Neural progenitor cell (in vitro differentiated cells): ENCODE measurements at places on chromosomes 5 and 9.

DNA sequence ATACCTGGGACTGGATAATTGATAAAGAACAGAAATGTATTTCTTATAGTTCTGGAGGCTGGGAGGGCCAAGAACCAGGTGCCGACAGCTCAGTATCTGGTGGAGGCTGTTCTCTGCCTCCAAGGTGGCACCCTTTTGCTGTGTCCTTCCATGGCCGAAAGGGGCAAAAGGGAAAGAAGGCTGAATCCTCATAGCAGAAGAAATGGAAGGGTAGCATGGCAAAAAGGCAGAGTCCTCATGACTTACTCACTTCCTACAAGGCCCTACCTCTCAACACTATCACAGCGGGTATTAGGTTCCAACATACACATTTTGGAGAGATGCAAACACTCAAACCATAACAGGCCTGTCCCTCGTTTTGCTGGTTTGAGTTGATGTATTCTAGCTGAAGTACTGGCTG lies 25.1 kb upstream of the MED10 start:
- no peak for DNase-seq

DNA sequence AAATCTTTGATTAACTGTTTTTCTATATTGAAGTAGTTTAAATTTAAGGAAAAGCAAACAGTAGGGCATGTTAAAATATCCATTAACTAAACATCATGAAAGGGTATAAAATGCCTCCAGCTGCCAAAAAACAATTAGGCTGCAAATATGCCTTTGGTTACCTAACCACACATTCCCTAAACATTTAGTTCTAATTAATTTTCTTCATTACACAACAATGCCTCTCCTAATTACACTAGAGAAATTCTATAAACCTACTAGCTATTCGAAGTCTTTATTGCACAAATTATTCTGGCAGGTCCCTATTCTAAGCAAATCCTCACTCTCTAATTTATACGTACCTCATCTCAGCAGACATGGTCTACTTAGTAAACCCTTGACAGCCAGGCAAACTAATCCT lies 37.4 kb downstream of the MAT2B start:
- DNase-seq = no peak

GRCh38 chr5:94524841-94525697 lies 93.3 kb downstream of the KIAA0825 start:
- DNase-seq = peak; percentile 60

GRCh38 chr9:32566770-32567169 lies 6.2 kb downstream of the NDUFB6 start:
- DNase-seq = no peak

GRCh38 chr5:125974679-125975078 lies 448.5 kb upstream of the GRAMD2B start:
- DNase-seq = no peak

DNA sequence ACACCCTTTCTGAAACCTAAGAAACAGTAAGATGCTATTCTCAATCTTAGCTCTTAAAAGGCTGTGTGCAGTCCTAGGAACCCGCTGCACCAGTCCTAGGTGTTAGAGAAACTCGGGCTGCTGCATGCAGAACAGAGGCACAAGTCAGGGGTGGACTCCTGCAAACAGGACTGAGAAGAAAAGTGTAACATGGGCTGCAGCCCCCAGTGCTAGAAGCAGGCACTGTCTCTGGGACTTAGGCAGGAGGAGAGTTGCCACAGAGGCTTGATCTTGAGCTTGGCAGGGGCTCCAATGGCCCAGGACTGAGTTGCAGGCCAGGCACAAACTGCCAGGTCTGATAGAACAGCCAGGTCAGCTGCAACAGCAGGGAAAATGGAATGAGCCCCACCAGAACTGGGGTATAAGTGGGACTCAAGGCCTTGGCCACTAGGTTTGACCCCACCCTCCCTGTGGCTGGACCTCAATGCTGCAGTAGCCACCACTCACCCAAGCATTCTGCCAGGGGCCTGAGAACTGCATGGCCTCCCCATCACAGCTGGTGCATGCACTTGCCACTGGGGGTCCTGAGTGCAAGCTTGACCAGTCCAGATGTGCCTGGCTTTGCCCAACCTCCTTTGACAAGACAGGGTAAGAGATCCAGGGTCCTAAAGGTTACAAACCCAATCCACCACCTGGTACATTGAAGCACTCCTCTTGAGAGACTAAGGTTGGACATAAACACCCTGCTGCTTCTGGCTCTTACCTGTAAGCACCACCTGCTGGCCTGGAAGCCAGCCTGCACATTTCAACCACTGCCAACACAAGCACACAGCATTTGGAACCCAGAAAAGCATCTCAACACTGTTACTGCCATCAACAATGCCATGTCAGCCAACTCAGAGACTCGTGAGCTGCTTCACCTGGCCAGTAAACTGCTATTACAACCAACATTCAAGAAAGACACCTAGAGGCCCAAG lies 103.3 kb downstream of the FBXL17 start:
- DNase-seq = peak; percentile 6

DNA sequence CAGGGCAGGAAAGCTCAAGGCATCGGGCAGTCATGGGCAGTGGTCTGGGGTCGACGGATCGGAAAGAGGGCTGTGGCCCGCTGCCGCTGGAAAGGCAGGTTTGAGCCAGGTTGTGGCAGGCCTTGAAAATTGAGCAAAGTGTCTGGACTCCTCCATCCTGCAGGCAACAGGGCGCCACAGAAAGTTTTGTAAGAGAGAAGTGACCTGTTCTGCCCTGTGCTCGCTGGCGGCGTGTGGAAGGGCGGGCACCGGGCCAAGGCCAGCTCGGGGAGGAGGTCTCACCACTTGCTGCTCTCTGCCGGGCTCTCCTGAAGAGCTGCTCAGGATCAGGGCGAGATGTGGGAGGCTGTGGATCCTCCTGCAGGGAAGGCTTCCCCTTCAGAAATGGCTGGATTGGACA lies 41.4 kb upstream of the FAT2 start:
- DNase-seq = no peak

- DNase-seq = no peak
Observed at GRCh38 chr5:35473589-35473988, 144.1 kb upstream of the SPEF2 start.

DNA sequence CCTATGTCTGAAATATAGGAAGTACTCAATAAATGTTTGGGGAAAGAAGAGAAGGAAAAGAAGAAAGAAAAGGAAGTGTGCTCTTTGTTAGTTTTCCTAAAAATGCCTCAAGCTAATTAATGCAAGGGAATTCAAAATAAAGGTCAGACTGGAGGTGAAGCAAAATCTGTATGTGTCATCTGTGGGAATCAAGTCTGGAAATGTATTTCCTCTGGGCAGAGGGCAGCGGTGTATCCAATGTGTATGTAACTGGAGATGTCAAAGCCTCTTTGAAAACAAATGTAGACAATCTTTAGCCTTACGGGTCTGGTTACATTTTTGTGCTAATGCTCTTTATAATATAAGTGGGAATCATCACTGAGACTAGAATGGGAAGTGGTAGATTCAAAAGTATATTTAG lies 471.4 kb downstream of the MAN2A1 start:
- DNase-seq = no peak

DNA sequence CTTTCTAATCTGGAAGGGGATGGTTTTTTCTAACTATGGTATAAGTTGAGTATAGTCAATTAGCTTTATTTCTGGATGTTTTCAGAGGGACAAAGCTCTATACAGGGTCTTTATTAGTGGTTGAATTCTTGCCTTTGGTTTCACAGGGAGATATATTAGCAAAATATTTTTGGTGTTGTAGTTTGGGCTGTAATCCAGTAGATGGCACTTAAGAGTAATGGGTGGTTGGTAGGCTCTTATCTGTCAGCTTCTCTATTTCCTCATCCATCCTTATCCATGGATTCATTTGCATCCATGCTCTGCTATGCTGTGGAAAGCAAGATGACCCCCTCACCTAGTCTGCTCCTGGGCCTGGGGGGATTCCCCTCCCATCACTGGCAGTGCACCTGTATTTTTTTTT lies 363.6 kb upstream of the CYLC2 start:
- DNase-seq = no peak

GRCh38 chr5:153081385-153081784 lies 409.1 kb upstream of the GRIA1 start:
- DNase-seq = no peak

- DNase-seq = no peak
Observed at GRCh38 chr9:121333950-121334773, 35.9 kb downstream of the STOM start.

GRCh38 chr5:137596941-137597340 lies 97.8 kb upstream of the SPOCK1 start:
- no peak for DNase-seq

GRCh38 chr9:132572921-132573320 lies 9.5 kb upstream of the BARHL1 start:
- no peak for DNase-seq

DNA sequence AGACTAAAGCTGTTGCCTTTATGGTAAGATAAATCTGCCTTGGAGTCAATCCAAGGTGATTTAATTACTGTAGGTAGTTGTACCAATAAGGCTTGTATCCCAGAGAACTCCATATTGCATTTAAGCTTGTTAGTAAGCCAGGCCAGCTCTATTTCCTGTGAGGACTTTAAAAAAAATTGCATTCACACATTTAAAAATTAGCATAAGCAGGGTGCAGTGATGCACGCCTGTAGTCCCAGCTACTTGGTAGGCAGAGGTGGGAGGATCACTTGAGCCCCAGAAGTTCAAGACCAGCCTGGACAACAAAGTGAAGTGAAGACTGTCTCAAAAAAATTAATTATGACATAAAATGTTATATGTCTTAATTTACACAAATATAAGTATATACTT lies 28.7 kb upstream of the ABL1 start:
- DNase-seq = no peak

DNA sequence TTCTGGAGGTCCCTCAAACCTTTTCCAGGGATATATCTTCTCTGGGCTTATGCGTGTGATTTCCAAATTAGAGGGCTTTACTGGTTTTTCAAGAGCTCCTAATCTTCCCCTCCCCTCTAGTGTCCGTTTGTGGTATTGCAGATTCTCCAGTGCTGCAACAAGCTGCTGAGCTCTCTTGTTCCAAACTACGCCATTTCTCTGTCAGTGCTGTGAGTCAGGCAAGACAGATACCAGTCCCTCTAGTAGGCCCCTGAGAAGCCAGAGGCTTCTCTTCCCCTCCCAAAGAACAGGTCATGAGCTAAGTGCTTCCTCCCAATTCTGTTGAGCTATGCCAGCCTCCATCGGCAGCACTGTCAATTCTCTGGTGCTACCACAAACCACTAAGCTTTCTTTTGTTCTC lies 149.5 kb downstream of the FANCC start:
- peak; percentile 85 for DNase-seq

GRCh38 chr9:99977033-99977792 lies 70.8 kb downstream of the STX17 start:
- DNase-seq = no peak

GRCh38 chr9:36443581-36443980 lies 43.5 kb upstream of the RNF38 start:
- DNase-seq = no peak

DNA sequence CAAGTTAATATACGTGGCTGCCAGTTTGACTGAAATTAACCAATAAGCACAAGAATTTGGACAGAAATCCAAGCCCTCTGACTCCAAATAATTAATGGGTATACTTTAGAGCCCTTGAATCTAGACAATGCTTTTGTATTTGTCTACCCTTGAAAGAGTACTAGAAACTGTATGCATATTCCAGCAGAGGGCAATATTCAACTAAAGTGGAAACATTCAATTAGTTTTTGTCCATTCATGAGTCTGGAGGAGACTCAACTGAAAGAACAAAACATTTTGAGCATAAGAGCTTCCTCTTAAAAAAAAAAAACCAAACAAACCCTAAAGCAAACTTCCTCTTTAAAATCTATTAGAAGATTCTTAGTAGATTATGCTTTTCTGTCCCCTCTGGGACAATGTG lies 157.8 kb downstream of the ARHGEF28 start:
- no peak for DNase-seq

- no peak for DNase-seq
Observed at GRCh38 chr5:68922172-68922987, 171.4 kb upstream of the SLC30A5 start.

DNA sequence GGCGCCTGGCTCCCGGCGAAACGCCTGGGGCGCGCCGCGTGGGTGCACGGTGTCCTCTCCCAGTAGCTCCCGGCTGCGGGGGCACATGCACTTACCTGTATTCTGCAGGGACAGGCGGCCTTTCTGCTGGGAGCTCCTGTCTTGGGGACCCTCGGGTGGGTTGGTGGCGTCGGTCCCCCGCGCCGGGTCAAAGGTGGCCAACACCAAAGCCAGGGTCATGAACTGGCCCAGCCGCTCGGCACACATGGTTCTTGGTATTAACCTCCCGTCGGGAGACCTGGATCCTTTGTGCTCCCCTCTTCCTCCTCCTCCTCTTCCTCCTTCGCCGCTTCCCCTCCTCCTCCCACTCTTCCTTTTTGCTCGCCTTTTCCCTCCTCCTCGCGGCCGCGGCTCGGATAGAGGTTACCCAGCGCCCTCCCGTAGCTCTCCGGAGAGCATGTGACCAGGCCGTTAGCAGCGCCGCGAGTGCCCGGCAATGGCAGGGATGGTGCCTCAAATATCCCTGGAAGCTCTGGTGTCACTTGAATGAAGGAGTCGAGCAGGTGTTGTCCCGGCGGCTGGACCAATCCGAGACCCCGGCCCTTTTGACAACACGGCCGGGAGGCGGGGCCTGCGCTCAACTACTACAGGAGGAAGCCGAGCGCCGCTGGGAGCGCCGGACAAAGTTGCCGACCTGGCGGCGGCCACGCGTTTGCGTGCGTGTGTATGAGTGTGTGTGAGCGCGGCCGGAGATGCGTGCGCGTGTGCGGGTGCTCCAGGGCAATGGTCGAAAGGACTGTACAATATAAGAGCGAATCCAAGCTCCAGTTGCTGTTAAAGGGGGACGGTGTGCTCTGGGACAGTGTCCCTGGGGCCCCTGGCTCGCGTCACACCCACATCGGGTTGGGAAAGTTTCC lies at the start of gene STC2:
TSS of gene STC2 (minus strand) at position 467 of the 896 bp plus-strand sequence. CDS start at position 246, 221 bp downstream.
- peak; percentile 98 for DNase-seq

DNA sequence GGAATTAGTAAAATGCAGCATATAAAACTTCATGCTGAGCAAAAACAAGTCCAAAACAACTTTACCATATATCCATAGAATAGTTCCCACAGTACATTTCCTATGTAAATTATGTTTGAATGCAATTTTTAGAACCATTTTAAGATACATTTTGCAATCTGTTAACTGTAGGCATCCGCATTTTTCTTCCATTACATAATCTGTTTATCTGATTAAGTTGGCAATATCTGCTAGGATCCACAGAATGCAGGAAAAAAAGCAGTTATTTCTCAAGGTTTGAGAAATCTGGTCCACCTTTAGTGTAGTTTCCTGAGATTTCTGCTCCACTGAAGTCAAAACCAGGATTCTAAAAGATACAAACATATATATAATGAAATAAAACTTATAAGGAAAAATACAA lies 6.2 kb downstream of the NUDCD2 start:
- no peak for DNase-seq

- DNase-seq = no peak
Observed at GRCh38 chr5:170021506-170021905, 41.2 kb upstream of the INSYN2B start.

- DNase-seq = no peak
Observed at GRCh38 chr5:17839848-17840247, 205.6 kb downstream of the TAF11L14 start.

DNA sequence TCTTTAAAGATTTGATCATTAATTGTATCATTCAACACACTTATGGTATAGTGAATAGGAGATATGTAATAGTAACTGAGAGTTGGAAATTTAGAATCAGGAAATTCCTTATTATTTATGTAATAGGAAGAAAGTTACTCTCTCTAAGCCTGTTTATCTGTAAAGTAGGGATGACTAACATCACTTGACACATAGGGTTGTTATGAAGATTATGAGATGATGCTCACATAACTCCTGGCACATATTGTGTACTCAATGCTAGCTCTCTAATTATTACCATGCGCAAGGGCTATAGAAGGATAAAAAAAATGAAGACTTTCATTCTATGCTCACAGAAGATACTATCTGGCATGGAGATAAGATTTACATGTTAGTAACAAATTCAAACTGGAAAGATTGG lies 149.9 kb downstream of the ISOC1 start:
- DNase-seq = no peak
